ENCODE measurements at places on chromosomes 3 and 15.
A peak's percentile ranks its signal among the peaks of the same experiment; 100 is the strongest.

DNA sequence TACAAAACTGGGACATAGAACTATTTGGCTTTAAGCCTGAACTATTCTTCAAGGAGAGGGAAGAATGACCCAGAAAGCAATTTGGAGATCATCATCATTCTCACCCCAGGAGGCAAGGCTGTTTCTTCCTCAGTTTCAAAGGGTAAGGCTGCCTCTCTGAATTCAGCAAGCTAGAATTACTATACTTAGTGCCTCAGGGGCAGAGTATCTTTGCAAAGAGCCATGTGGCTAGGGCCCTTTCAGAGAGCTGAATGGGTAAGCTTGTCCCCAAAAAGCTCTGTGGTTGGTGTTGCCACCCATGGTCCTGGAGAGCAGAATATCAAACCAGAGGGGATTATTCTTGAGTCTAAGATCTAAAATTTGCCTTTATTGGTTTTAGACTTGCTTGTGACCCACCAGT lies 720.3 kb upstream of the ARPP21 start:
- no peak for DNase-seq

- no peak for DNase-seq
These were observed 8.8 kb downstream of the KLF15 start for GRCh38 chr3:126348308-126348920.

GRCh38 chr15:92845126-92845508 lies 55.0 kb upstream of the CHD2 start:
- DNase-seq = no peak

- DNase-seq = no peak
These were observed 337.2 kb upstream of the DNAJC19 start for GRCh38 chr3:181326637-181327223.

DNA sequence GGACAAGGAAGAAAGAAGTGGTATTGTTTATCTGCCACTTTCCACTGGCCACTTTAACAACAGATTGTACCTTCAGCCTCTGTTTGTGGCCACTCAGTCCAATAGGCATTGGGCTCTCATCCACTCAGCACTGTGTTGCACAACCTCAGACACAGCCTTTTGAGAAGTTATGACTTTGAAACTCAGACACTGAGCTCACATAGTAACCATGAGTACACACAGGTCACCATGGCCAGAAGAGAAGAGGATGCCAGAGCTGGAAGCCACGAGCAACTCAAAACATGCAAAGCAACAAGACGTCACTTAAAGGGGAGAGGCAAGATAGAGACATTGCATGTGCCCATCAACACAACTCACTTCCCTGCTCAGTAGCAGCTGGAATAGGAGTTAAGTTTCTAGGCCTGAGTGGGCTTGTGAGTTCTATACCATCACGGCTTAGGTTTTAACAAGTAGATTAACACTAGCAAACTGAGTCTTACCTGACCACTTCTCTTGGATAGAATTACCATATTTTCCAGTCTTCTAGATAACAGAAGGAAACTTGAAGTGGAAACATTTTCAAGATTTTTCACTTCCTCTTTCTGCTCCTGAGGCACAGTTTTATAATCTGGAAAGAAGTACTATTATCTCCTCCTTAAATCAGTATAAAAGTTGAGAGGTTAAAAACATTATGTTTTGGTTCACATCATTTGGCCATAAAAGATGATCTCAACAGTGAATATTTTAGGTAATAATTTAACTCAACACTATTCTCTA lies 103.5 kb downstream of the IMPG2 start:
- DNase-seq = no peak

- DNase-seq = peak; percentile 4
These were observed 722.9 kb upstream of the CFAP20DC start for GRCh38 chr3:59772416-59773408.

DNA sequence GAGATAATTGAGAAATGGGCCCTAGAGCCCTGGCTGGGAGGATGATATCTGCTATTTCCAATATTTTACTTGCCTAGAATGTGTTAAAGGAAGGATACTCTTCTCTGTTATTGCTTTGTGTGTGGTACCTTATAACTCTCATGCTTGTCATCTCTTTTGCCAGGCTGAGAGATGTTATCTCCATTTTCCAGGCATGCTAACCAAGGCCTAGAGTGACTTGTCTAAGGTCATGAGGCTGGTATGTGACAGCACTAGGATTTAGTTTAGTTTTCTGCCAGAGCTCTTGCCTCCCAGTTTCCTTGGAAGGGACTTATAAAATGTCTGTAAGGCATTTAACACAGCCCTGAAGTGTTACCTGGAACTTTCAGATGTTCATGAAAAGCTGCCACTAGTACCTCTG lies 1.4 kb downstream of the CLK3 start:
- no peak for DNase-seq

Data from stimulated activated CD8-positive, alpha-beta memory T cell treated with anti-CD3 and anti-CD28 coated beads, Interleukin-12 subunit alpha, Interleukin-12 subunit beta, amount 100 ng/mL, for 4 hours (primary cell).